ENCODE measurements at places on chromosomes 4 and X.

- DNase-seq, result no peak
Observed at GRCh38 chr4:2941138-2942036, 21.8 kb downstream of the NOP14 start.

- no peak for DNase-seq
Observed at GRCh38 chr4:183154701-183155391, 55.8 kb downstream of the WWC2 start.

- no peak for DNase-seq
Observed at GRCh38 chr4:123953566-123953965, 557.0 kb downstream of the SPRY1 start.

DNA sequence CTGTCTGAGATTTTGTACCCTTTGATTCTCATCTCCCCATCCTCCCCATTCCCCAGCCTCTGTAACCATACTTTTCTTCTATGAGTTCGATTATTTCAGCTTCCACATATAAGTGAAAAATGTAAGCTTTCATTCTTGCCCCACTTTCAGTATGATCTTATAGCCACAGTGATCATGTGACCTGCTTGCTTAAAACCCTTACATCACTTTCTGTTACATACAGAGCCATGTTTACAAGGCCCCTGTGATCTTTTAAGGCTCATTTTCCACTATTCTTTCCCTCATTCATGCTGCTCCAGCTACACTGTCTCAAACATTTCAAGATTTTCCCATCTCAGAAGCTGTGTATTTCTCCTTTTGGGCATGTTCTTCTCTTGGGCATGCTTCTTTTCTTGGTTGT lies 147.7 kb downstream of the DCK start:
- no peak for DNase-seq

- no peak for DNase-seq
Observed at GRCh38 chr4:10143171-10143570, 26.6 kb upstream of the WDR1 start.

DNA sequence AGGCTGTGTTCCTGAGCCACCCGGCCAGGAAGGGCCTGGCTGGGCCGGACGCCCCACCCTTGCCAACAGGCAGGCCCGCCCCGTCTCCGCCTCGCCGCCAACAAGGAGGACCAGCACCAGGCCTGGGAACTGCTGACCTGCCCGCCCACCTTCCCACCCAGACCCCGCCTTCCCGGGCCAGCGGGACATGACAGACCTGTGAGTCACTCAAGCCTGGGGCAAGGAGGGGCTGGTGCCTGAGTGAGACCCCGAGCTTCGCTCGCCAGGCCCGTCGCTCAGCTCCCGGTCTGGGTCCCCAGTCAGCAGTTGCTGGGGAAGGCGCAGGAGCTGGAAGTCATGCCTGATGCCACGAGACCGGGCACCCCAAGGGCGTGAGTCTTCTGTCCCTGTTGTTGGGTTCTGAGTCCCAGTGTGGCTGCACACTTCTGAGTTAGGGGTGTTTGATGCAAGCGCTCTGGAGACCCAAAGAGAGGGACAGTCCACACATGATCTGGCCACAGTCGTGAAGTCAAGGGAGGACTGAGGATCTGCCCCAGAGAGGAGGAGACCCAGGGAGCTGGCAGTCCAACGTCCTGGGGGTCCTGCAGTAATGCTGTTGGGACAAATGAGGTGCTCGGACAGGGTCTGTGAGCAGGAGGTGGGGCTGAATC lies at the start of gene DNASE1L1:
TSS of gene DNASE1L1 (minus strand) at position 33 of the 650 bp plus-strand sequence. CDS start 3,686 bp downstream, outside the sequence.
- DNase-seq, result no peak

All from stimulated activated CD4-positive, alpha-beta T cell treated with anti-CD3 and anti-CD28 coated beads, Interleukin-1b, Interleukin-23, amount 100 ng/mL, for 1 hour (primary cell).